ENCODE measurements at places on chromosomes 13 and 19. TPM values are rescaled to one million over a fixed set of nuclear protein-coding genes. Genes with fewer than 3 reads are reported as not detected.

- no peak for DNase-seq
Measured at GRCh38 chr13:98390086-98390715, 186.7 kb downstream of the STK24 start.

GRCh38 chr13:106276876-106277275 is 258.6 kb downstream of the EFNB2 start:
- DNase-seq, result no peak

DNA sequence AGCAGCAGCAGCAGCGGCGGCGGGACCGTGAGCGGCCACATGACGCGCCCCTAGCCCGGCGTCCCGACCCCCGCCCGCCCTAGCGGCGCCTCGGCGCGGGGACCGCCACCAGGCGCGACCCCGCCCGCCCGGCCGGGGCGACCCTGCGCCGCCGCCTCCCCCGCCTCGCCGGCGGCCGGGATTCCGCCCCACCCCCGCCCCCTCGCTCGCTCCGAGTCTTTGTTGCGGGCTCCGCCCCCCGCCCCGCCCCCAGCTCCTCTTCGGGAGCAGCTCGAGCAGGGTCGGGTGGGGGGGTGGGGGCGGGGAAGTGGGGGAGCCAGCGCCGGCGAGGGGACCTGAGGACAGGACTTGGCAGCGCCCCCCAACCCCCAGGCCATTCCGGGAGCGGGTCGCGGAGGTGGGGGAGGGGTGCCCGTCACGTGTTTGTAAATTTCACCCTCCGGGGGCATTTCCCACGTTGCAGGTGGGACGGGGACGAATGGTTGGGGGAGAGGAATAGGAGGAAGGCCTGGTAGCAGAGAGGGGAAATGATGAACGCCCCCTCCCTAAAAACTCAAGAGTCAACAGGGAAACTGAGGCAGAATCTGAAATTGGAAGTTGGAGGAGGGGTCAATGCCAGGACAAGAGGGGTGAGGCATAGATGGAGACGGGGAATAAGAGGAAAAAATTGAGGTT is at the start of gene OLFM2:
TSS of gene OLFM2 (minus strand) at position 190 of the 675 bp plus-strand sequence. CDS start at position 41, 149 bp downstream.
- DNase-seq, result no peak

- no peak for DNase-seq
Measured at GRCh38 chr13:73579574-73580274, 520.9 kb downstream of the KLF5 start.

- no peak for DNase-seq
Measured at GRCh38 chr13:32248801-32249200, 66.4 kb downstream of the ZAR1L start.

GRCh38 chr19:12985049-12985776 is 10.1 kb upstream of the NFIX start:
- DNase-seq, result peak; percentile 77

DNA sequence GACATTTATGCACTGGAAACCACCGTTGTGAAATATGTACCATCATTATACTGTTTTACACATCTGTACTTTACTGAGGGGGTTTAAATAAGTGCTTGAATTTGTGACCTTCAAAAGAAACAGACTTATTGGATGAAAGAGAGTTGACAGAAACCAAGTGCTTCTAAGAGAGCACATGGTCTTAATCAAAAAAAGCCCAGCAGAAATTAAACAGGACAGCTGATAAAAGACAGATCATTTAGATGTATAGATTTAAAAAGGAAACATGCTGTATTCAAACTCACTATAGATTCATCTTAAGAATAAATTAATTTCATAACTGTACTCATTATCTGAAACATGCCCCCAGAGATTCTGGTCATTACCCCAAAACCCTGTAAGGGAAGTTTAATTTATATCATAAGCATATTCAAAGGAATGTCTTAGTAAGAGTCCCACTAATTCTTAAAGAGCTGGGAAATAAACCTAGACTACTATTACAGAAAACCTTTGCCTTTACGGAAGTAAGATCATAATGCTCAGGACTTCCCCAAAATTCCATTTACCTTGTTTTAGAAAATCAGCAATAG is 421.8 kb downstream of the DCT start:
- no peak for DNase-seq

GRCh38 chr13:105063676-105064075 is 1471.8 kb downstream of the EFNB2 start:
- DNase-seq, result no peak

DNA sequence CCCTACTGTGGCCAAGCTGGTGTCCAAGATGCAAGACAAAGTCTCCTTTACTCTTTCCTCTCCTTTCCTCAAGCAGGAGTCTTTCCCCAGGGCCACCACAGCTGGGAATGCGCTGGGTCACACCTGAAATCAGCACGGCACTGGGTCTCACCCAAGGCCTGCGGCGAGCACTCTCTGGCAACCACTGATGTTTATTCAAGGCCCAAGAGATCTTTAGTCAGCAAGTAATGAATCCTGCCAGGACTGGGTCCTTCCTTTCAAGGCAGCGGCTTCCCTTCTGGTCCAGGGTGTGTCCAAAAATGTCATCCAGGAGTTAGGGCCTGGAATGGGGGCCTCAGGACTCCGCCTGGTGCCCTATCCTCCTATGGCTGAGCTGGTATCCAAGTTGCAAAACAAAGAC is 24.1 kb downstream of the BLOC1S3 start:
- peak; percentile 34 for DNase-seq

- no peak for DNase-seq
Measured at GRCh38 chr19:53389571-53389970, 5.4 kb upstream of the ZNF765 start.

DNA sequence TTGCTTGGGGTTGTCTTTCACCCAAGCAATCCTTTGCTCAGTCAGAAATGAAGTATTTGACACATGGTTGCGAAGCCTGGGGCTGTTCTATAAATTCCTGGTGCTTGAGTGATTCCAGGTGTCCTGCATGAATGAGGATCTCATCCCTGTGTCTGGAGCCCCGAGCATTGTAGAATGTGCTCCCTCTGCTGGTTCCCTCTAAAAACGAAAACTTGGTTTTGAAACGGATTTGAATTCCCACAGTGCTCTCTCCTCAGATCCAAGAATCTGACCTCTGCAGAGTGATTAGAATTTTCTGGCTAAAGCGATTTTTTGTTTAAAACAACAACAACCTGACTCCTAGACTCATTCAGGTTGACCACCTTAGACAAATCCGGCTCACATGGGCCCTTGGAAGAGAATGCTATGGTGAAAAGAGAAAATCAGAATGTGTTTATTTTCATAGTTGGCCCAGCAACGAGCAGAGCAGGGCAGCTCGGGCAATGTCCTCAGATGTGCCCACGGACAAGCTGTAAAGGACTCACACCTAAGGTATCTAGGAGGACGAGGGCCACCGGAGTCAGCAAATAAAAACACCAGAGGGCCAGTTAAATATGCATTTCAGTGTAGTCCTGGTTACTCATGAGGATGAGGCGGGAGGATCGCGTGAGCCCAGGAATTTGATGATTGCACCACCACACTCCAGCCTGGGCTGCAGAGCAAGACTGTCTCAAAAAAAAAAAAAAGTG is 8.7 kb upstream of the ATP12A start:
- DNase-seq, result peak; percentile 40

GRCh38 chr13:99796175-99796819 is 175.3 kb downstream of the ZIC5 start:
- DNase-seq, result peak; percentile 29

Gene EXOC3L2
- total RNA-seq, result 9.0 TPM

GRCh38 chr13:74077792-74078191 is 56.4 kb downstream of the KLF12 start:
- peak; percentile 31 for DNase-seq

Gene IZUMO2
- not detected for total RNA-seq

DNA sequence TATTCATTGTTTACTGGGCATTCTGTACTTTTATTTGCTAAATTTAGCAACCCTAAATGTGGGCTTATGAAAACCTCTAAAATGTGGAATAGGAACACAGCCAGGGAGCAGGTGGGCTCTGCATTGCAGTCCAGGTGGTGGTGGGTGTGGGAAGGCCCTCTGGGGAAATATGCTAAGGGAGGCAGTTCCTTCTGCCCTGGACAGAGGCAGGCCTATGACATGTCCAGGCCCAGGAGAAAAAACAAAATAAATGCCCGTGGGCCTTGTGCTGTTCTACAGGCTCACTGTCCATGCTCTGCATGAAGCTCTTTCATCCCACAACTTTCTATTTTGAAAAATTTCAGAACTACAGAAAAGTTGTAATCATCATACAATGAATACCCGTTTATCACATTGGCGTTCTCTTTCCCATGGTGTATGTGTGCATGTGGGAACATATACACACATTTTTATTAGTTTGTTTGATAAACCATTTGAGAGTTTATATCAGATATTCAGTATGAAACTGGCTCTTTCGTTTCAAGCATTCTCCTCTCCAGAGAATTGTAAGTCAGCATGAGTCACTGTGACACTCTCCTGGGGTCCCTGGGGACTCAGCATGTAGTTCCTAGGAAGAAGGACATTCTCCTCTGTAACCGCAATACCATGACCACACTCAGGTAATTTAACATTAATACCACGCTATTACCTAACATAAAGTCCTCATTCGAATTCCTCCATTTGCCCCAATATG is 505.3 kb downstream of the COG6 start:
- no peak for DNase-seq

DNA sequence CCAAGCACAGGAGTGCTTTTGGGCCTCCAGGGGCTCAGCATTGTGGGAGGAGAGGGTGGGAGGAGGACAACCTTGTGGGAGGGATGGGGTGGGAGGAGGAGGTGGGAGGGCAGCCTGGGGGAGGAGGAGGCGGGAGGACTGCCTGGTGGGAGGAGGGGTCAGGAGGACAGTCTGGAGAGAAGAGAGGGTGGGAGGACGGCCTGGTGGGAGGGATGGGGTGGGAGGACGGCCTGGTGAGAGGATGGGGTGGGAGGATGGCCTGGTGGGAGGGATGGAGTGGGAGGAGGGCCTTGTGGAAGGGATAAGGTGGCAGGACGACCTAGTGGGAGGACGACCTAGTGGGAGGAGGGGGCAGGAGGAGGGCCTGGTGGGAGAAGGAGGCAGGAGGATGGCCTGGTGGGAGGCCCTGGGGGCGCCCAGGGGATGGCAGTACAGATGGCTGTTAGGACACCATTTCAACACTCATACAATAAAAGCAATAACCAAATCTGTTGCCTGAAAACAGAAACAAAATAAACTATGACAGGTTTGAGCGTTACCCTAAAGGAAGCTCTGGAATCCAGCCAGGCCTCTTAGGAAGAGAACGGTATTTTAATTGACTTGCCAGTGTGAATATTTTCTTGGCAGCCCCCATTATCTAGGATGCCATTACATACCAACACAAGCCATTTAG is 63.7 kb downstream of the CRYL1 start:
- DNase-seq, result no peak

- DNase-seq, result no peak
Measured at GRCh38 chr13:113875429-113875815, 11.5 kb upstream of the GAS6 start.

Gene SLC7A9
- 0.32 TPM for total RNA-seq

- no peak for DNase-seq
Measured at GRCh38 chr13:113849981-113850721, 13.7 kb downstream of the GAS6 start.

Gene DOCK6
- total RNA-seq, result 102 TPM

DNA sequence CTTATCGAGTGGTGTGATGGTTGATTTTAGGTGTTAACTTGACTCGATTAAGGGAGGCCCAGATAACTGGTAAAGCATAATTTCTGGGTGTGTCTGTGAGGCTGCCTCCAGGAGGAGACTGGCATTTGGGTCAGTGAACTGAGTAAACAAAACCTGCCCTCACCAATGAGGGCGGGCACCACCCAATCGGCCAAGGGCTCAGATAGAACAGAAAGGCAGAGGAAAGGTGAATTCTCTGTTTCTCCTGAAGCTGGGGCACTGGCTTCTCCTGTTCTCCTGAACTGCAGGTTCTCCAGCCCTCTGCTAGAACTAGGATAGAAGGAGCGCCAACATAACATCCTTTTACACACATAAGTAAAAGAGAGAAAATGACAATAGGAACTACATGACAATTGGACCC is 35.1 kb downstream of the ESD start:
- DNase-seq, result peak; percentile 23

- DNase-seq, result no peak
Measured at GRCh38 chr19:45407091-45407375, 589 bp downstream of the POLR1G start.

GRCh38 chr19:19316082-19316481 is 4.2 kb downstream of the SUGP1 start:
- no peak for DNase-seq

GRCh38 chr19:2989236-2989946 is 12.0 kb downstream of the TLE6 start:
- no peak for DNase-seq

DNA sequence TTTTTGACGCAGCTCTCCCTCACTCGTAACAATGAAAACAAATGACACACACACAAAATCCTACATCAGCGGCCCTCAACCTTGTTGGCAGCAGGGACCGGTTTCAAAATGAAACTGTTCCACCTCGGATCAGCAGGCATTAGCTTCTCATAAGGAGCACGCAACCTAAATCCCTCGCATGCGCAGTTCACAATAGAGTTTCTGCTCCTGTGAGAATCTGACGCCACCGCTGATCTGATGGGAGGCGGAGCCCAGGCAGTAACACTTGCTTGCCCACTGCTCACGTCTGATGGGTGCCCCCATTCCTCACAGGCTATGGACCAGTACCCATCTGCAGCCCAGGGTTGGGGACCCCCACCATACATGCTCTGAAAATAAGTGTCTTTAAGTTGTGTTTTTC is 43.4 kb downstream of the DHRS12 start:
- no peak for DNase-seq

DNA sequence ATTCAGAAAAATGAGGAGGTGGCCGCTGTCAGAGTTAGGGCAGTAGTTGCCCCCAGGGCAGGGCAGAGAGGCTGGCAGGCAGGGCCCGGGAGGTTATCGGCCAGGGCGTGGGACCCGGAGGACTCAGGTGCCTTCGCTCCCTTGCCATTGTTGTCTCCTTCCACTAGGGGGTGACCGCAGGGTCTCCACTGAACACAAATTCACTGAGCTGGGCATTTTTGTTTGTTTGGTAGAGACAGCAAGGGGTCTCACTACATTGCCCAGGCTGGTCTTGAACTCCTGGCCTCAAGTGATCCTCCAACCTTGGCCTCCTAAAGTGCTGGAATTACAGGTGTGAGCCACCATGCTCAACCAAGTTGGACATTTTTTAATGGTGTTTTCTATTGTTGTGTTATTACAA is 25.1 kb downstream of the CARS2 start:
- no peak for DNase-seq

GRCh38 chr13:21399741-21400140 is 59.4 kb downstream of the ZDHHC20 start:
- DNase-seq, result no peak

DNA sequence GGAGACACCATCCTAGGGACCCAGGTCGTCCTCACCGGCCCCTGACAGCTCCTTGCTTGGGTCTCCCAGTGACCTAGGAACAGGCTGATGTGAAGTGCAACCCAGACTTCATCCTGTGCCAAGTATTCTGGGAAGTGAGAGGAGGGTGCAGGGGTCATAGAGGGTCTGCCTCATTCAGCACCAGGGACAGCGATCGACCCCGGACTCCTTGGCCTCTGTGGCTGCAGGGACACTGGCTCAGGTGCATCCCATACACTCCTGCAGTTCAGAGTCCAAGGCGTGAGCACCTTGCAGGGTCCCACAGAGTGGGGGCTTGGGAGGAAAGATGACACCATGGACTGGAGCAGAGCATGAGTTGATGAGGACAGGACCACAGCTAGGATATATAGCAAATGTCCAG is 10.0 kb upstream of the OR10H2 start:
- no peak for DNase-seq
